ENCODE measurements at places on chromosomes 1 and 21. TPM values are rescaled to one million over a fixed set of nuclear protein-coding genes. Genes with fewer than 3 reads are reported as not detected.

- DNase-seq, result no peak
These were observed 415.4 kb downstream of the PTBP2 start for GRCh38 chr1:97136996-97137395.

DNA sequence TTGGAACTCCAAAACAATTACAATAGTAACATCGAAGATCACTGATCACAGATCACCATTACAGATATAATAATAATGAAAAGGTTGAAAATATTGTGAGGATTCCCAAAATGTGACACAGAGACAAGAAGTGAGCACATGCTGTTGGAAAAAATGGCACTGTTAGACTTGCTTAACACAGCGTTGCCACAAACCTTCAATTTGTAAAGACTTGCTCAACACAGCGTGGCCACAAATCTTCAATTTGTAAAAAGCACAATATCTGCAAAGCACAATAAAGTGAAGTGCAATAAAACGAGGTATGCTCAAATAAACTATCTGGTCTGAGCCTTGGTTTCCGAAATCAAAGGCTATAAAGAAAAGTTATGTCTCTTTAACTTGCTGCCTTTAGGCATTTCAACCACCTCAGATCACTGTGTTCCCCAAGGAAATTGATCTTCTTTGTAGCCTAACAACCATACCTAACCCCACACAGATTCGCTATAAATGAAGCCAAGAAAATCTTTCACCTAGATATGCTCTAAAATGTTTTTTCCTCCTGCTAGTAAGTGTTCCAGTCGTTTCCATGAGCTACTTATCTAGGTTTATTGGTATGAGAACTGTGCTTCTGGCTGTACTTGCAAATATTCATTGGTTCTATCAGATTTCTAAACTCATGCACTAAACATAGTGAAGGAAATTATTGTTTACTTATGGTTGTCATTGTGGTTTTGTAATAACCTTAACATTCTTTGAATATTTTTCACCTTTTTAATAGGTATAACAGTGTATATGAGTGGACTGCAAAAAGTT lies 13.1 kb upstream of the LPGAT1 start:
- no peak for DNase-seq

DNA sequence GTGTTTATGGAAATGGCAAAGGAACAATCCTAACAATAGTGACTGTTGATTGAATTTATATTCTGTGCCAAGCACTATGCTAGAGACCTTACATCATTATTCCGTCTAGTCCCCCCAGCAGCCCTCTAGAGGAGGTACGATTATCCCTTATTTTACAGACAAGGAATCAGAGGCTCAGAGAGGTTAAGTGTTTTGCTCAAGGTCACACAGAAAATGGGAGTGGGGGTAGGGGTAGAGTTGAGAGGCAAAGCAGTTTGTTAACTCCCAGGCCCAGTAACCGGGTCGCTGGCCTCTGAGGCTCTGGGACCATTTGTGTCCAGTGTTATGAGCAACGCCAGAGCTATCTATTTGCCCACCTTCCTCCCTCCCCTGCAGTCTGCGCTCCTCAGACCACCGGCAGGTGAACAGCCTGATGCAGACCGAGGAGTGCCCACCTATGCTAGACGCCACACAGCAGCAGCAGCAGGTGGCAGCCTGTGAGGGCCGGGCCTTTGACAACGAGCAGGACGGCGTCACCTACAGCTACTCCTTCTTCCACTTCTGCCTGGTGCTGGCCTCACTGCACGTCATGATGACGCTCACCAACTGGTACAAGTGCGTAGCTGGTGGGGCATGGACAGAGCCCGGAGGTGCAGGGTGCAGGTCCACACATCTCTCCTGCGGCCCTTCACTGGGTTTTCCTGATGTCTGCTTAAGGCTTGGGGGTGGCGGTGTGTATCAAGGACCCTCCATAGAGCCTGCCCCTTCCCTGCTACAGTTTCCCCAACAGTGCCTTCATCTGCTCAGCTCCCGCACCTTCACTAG lies 19.8 kb downstream of the SERINC2 start:
- DNase-seq, result no peak

Gene DNALI1
- not detected for total RNA-seq

Gene LIPI
- not detected for total RNA-seq

DNA sequence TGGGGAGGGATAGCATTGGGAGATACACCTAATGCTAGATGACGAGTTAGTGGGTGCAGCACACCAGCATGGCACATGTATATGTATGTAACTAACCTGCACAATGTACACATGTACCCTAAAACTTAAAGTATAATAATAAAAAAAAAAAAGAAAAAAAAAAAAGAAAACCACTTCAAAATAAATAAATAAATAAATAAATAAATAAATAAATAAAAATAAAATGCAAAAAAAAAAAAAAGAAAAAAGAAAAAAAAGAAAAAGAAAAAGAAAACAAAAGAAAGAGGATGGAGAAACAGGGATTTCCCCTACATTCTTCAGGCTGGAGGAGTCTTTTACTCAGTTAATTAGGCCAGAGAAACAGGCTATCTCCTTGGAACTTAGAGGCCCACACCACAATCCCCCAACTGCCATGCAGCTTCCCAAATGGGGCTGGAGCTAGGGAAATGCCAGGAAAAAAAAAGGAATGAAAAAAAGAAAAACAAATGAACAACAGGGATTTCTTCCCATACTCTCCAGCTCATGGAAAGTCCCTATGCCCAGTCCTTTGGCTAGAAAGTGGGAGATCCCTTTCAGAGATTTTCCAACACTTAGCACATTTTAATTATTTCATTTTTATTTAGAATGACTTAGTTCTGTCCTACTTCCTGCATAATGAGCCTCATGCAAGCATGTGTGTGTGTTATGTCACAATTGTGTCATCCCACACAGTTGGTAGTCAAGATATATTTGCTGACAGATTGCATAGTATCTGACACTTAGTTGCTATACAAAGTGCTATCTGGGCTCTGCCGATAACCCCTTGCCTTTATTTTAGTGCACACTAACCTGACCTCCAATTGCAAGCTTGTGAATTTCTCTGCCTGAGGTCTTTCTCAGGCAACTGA lies 486.4 kb downstream of the PLPP3 start:
- no peak for DNase-seq

DNA sequence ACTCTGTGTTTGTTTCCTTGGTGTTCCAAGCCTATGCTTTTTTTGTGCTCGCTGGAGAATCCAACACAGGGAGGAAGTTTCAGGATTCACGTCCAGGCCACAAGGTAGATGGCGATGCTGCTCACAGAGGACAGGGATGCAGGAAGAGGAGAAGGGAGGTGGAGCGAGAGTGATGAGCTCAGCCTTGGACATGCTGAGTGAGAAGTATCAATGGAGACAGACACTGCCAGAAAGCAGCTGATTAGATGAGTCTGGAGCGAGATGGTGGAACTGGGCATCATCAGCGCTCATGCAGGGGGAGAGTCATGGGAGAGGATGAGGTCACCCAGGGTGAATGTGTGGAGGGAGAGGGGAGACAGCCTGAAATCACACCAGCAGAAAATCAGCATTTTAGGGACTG lies 110.0 kb downstream of the GLUL start:
- no peak for DNase-seq

Gene CAMK2N1
- total RNA-seq, result 2.8 TPM

Gene ASAP3
- total RNA-seq, result 0.78 TPM

Gene VANGL1
- total RNA-seq, result 3.3 TPM

DNA sequence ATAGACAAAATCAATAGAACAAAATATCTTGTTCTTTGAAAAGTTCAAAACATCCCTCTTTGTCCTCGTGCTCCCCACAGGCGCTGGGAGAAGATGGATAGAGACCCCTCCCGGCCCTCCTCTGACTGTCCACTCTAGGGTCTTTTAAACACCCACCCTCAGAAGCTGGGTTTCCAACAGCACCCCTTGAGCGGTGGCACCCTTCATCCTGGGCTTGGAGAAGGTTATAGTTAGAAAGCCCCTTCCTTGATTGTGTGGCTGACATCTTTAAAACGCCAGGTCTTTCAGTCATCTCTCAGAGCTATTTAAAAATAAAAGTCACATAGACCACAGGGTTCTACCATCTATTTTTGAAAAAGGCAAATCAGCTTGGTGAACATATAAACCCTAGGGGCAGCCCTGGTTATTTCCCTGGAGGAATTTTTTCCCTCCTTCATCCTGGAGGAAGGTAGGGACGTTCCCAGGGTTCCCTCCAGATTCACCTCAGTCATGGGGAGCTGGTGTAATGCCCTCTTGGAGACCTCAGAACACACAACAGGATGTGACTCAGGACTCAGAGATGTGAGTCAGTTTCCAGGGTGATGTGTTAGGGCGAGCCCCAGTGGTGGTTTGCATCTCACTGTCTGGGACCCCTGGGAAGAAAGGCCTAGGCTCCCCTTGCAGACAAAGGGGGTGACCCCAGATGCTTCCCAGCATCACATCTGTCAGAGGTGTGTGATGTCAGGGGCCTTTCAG lies 138.5 kb downstream of the CLIC6 start:
- DNase-seq, result peak; percentile 84

GRCh38 chr21:42745511-42746239 lies 92.3 kb downstream of the PDE9A start:
- no peak for DNase-seq

DNA sequence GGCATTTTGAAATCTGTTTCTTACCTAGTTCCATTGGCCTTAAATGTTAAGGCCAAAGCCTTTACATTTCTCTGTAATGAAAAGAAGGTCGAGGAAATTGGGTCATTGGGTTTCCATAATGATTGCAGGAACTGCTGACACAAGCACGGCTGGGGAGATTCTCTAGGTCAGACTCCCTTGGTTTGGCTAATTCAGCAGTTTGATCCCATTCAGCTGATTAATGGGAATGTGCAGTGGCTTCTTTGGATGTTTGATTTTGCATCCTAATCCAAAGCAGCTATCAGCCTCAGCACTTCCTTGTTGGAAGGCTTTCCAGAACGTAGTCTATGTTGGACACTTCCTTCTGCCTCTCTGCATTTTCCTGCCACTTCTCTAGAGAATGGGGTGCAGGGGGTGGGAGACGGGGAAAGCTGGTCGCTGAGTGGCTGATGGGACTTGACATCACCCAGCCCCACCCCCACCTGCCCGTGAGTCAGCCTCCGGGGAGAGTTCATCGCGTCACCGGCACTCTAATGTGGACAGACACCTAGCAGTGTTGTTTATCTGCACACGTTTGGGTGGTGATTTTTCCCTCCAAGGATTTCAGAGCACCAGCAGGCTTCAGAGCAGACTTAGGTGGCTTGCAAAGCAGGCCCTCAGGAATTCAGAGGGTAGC lies 5.4 kb downstream of the PSEN2 start:
- no peak for DNase-seq

DNA sequence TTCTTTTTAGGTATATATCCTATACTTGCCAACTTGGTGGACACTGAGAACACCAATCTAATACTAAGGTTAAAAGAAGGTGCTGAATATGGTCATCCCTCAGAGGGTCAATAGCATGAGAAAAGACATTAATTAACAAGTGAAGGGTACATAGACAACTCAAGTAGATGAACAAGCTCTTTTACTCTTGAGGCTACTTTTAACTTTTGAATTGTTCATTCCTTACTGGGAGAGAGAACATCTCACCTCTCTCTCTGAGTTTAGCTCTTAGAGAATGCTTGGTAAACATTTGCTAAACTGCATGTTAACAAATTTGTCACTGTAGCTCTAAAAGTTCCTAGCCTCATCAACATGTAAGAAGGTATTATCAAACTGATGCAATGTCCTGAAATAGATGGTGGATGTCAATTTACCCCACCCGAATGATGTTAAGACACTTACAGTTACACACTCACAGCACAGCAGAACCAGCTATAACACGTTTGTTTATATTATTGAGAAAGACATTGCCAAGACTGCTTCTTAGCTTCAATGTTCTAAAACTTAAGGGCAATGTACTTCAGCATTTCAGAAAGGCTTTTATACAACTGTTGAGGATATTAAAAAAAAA lies 35.9 kb downstream of the HEATR1 start:
- no peak for DNase-seq

DNA sequence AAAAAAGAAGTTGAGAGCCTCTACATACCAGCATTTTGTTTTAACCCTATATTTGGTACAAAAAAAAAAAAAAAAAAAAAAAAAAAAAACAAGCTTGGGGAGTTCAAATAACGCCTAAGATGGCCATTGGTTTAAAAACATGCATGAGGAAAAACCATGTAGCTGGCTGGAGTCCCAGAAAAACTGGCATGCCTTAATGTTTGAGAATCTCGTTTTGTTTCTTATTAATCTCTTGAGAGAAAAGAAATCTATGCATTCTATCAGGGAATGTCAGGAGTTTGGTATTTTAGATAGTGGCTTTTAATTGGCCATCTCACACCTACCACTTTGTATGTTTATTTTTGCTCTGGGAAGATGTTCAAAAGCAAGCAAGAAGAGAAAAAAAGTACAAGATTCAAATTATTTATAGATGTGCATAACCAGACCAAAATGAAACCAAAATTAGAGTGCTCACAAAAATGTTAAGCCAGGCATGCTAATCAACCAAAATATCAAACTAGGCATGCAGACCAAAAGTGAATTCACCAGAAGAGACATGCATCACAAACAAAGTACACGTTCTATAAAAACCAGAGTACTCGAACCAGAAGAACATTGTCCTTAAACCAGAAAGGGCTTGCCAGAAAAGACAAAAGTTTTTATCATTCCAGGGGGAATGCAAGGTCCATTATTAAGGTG lies 156.6 kb downstream of the AK5 start:
- DNase-seq, result no peak

Gene KCNT2
- not detected for total RNA-seq

GRCh38 chr1:19138331-19138730 lies 71.7 kb downstream of the UBR4 start:
- DNase-seq, result no peak

- no peak for DNase-seq
These were observed 64.7 kb downstream of the PRDM16 start for GRCh38 chr1:3133686-3134085.
